Activated T-helper 9 cell treated with anti-CD3 and anti-CD28 coated beads, Interleukin-2, amount 50 U/mL, for 16 hours (primary cell): ENCODE measurements at places on chromosomes 1 and 21.
A peak's percentile ranks its signal among the peaks of the same experiment; 100 is the strongest.

GRCh38 chr1:229953736-229954326 is 113.2 kb upstream of the GALNT2 start:
- no peak for DNase-seq

- DNase-seq, result no peak
Observed at GRCh38 chr1:25579292-25580252, 36.2 kb downstream of the LDLRAP1 start.

DNA sequence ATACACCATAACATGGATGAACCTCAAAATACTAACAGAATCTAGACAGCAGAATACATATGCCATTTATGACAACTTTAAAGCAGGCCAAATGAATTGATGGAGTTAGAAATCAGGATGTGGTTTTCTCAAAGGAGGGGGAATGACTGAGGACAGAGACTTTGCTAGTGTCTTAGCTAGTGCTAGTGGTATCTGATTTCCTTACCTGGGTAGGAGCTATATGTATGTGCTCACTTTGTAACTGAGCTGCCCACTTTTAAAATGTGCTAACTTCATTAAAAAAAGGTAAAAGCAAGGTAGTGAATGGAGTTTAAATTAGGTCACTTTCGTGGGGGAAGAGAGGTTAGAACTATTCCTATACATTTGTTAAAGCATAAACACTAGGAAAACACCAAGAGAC is 2.6 kb downstream of the GTF2B start:
- no peak for DNase-seq

DNA sequence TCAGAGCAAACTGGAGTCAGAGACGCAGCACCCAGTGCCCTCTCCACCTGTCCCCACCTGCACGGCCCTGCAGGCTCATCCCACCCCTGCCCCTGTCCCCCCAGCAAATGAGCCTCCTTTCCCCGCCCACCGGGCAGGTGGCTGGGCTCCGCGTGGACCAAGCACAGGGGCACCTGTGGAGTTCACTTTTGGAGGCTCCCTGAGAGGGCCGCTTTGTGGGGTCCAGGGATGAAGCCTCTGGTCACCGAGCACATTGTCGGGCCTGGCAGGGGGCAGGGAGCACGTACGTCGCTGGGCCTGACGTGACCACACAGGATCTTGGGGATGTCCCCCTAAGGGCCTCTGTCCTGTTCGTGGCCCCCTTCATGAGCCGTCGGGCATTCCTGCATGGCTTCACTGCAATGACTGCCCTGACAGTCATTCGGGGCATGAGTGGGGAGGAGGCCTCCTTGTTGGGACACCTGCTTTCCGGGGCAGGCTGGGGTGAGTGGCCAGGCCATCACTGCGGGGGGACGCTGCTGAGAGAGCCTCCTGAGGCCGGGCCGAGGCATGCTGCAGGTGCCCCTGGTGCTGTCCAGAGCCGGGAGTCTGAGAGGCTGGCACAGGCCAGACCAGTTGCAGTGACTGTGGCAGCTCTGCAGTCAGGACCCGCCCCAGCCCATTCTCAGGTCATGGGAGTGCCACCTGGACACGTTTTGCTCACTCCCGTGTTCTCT is 19.7 kb downstream of the SLX9 start:
- DNase-seq, result no peak

GRCh38 chr1:17630048-17630830 is 90.7 kb downstream of the ARHGEF10L start:
- DNase-seq, result no peak

- DNase-seq, result no peak
Observed at GRCh38 chr1:112937495-112937894, 18.5 kb downstream of the SLC16A1 start.

DNA sequence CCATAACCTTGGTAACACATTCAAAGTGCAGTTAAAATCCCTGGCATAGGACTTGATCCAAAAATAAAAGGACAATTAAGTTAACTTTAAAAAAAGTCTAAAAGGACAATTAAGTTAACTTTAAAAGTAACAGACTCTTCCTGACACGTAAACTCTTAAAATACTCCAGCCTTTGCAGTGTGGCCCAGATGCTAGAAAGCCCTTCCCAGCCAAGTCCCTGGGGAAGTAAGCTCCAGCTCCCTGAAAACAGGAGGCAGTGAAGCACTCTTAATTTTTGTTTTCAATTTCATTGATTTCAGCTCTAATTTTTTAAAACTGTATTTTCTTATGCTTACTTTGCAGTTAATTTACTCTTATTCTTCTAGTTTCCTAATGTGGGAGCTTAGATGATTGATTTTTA is 5.1 kb upstream of the AIM2 start:
- DNase-seq, result no peak

- no peak for DNase-seq
Observed at GRCh38 chr1:244865028-244865371, 657 bp upstream of the HNRNPU start.

DNA sequence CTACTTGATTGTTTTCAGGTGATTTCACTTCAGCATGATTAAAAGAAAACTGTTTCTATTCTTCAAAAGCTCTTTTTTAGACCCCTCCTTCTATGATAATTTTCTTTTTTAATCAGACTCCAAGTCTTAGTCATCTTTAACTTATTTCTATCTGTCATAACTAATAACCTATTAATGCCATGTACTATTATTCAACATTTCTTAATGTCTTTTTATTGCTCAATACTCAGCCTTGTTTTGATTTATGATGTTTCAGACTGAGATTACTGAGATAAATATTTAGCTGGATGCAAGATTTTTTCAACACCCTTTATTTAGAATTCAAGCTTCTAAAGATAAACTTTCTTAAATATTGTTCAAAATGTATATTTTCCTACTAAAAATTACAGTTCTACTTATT is 53.6 kb downstream of the ATP6V1G3 start:
- DNase-seq, result no peak

DNA sequence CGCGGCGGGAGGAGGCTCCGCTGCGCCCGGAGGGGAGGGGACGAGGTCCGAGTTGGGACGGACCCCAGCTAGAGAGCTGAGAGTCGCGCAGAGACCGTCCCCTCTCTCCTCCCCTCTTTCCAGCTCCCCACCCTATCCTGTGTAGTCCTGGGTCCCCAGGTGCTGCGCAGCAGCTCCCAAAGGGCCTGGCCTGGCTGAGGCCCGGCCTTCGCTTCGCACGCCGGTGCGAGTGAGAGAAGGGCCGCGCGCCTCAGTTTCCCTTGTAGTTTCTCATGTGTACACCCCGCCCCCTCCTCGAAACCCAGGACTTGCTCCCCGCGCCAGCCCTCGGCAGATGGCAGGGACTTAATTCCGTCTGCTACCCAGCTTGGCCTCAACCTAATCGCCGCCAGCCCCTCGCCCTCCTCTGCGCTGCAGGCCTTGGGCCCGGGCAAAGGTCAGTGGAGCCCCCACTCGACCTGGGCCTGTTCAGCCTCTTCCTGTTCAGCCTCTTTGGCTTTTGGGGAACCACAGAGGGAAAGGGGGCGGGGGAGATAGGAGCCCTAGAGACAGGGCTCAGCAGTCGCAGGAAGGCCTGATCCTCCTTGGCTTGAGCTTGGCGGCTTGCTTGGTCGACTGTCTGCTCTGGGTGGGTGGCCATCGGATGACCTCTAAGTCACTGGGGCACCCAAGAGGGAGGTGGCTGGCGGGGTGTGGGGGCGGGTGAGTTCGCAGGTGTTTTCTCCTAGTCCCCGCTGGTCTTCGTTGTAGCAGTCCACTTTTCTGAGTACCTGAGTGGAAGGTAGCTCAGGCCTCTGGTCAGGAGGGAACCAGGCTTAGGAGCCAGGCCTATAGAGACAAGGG is 1.0 kb downstream of the ZNF687 start:
- no peak for DNase-seq

DNA sequence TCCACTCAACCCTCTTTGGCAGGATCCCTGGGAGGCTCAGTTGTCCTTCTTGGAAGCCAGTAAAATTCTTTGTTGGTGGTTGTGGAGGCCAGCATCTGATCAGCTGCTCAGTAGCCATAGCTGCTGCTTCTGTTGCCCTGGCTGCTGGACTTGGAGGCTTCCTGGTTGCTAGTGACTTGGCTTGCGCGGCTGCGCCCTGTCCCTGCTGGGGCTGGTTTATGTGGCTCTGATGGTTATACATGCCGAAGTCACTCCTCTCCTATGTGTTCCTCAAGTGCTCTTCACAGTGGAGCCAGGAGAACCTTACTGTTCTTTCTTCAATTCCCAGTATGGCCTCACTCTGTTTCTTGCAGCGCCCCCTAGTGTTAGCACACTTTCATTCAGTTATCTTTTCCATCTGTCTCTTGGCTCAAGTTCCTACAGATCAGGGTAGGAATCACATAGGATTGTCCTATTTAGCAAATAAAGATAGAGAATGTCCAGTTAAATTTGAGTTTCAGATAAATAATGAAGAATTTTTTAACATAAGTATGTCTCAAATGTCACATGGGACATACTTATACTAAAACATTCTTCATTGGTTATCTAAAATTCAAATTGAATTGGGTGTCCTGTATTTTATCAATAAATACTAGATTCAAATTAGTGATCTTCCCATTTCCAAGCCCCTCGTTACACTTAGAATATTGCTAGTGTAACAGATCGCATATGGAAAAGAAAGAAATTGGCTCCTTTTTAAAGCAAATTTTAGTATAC is 176.5 kb downstream of the TGFB2 start:
- peak; percentile 0 for DNase-seq

DNA sequence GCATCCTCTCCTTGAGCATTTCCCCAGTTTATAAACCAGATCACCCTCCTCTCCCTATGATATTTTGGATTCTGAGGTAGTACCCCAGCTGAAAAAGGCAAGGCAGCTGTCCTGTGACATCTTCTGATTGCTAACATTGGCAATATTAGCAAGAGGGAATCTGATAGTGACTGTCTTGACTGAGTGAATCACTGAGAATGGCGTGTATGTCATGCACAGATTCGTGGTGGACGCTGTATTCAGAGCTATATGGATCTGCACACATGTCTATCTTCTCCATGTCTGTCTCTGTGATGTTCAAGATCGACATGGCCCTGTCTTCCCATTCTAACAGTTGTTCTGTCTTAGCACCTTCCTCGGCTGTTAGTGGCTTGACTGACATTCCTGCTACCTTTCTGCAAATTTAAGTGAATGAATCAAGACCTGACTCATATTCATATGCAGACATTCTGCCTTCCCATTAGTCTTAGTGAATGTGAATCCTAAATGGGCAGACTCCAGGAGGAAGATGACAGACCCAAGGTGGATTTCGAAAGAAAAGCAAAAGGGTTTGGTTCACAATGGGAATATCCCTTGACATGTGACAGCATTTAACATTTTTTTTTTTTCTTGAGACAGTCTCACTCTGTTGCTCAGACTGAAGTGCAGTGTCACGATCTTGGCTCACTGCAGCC is 97.7 kb downstream of the PGBD5 start:
- DNase-seq, result no peak

DNA sequence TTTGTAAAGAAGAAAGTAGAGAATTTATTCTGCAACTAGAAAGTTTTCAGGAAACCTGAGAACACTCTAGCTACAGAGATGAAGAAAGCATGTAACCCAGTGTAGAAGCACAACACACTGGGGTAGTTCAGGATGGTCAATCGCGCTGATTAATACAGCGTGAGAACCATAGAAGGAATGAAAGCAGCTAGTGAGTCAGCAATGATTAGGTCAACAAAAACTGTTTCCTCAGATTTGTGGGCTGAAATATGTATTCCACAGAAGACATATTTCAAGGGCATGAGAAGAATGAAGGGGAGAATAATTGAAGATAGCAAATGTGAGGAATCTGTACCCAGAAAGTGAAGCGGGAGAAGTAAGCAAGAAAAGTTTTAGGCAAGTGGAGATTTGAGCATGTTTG is 97.8 kb upstream of the ADGRL2 start:
- no peak for DNase-seq
